Left lobe of liver (tissue), 2 donors: ENCODE measurements at places on chromosomes 4 and X. TPM values are rescaled to one million over a fixed set of nuclear protein-coding genes. Genes with fewer than 3 reads are reported as not detected.
A peak's percentile ranks its signal among the peaks of the same experiment; 100 is the strongest.

- DNase-seq, result no peak
These were observed 21.5 kb downstream of the FRMPD4 start for GRCh38 chrX:12159799-12160198.

GRCh38 chr4:17288151-17288550 lies 223.7 kb downstream of the QDPR start:
- DNase-seq, result no peak

- DNase-seq, result no peak
These were observed 526.7 kb upstream of the FRG1 start for GRCh38 chr4:189414021-189414420.

DNA sequence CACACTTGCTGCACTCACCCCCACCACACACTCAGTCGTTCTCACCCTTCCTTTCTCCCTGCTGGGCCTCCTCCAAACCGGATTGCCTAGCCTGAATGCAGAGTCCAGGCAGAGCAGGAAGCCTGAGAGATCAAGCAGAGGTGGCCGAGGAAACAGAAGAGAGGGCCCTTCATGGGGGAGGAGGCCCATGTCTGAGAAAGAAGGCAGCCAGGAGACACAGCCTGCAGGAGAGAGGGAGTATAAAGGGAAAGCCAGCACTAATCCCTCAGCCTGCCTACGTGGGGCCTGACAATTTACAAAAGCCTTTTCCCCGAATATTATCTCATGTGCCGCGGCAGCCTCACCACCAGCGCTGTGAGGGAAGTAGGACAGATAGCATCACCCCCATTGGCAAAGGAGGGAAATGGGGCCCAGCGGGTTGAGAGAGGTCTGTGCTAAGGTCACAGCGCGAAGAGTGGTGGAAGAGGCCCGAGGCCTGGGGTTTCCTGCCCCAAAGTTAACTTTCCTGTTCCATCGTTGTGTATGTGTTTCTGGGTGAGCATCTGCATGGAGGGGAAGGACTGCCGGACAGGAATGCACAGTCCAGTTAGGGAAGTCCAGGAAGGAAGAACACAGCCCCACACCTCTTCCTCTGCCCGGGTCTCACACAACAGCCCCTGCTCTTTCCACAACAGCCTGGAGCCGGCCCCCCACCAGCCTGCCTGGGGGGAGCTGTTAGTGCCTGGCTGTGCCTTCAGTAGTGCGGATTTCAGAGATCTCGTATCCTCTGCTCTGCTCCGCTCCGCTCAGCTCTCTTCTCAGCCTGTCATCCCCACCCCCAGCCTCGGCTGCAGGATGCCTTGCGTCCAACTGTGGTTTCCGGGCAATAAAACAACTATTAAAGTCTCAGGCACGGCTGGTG lies 50.9 kb upstream of the BCOR start:
- DNase-seq, result no peak

DNA sequence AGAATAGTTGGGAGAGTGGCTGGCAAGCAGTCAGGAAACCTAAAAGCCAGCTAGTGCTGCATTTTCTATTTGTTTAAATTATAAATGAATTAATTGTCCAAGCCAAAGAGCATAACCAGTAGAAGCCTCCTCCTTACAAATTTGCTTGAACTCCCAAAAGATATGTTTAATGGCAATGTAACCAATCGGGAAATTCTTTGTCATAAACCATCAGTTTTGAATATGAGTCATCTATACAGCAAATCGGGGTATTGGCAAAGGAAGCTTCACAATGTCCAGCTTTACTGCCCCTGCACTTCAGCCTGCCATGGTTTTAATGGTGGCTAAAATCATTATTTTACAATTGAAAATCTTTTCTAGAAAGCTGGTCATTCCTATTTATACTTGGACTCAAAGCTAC lies 216.6 kb downstream of the SHROOM3 start:
- DNase-seq, result no peak

DNA sequence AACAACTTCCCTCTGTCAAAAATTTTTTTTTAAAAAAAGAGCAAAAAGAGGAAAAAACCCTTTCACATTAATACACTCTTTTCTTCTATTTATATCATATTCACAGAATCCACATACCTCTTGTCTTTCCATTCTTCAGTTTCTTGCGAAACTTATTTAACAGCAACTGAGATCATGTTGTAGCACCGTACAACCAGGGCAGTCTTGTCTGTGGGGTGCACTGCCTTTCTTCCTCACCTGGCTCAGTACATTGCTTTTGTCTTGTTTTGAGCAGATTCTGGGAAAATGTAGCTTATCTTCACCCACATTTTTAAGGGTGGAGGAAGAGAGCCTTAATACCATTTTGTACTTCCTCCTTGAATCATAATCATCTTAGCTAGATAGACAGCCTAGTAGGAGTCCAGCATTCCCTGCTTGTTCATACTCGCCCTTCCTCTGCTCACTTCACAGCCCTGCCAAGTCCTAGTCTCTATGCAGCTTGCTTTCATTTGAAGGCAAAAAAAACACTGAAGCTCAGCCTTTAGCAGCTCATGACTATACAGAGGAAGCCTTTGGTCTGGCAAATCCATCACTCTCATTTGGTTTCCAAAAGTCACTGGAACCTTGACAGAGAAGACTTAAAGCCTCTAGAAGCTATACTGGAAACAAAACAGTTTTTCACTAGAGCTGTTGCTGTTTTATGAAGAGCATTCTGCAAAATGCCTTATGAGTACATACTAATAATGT lies 140.6 kb upstream of the BANK1 start:
- DNase-seq, result no peak

DNA sequence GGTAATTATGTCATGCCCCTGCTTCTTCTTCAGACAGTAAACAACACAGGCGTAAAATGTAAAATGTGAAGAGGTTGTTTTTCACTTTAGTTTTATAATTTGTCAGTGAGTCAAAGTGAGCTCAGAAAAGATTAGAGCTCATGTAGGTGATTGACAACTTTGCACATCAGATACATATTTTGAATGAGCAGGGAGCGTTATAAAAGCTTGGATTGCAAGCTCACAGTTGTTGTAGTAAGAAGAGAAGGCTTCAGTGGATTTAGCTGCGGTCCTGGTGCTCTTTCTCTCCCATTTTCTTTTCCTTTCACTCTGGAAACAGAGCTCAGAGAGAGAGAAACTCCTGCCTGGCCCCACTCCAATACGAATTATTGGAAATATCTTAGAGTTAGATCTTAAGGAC lies 26.4 kb downstream of the MTMR1 start:
- DNase-seq, result no peak

- no peak for DNase-seq
These were observed 180.9 kb upstream of the AADAT start for GRCh38 chr4:170270628-170271027.

DNA sequence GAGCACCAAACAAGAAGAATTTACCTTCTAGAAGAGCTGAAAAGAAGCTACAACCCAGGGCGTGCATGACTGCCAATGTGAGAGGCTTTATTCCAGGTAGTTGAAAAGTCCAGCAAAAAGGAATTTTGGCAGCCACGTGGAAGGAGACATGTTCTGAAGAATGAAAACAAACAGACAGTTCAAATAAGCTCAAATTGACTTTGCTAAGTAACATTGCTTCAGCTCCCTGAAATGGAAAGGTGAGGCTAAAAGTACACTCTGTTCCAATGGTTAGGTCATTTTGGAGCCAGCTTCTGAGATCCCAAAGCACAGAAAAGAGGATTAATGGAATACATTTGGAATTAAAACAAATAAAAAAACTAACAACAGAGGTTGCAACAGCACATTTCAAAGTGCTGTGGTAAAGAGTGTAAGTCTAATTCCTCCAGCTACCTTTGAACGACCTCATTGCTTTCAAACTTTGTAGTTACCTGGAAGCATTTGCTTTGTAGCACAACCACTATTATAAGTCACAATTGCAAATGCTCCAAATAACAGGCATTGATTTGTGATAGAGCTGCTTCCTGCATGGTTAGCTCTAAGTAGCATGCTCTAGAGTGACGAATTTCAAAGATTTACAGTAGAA lies 405.3 kb upstream of the EDA2R start:
- peak; percentile 67 for DNase-seq

DNA sequence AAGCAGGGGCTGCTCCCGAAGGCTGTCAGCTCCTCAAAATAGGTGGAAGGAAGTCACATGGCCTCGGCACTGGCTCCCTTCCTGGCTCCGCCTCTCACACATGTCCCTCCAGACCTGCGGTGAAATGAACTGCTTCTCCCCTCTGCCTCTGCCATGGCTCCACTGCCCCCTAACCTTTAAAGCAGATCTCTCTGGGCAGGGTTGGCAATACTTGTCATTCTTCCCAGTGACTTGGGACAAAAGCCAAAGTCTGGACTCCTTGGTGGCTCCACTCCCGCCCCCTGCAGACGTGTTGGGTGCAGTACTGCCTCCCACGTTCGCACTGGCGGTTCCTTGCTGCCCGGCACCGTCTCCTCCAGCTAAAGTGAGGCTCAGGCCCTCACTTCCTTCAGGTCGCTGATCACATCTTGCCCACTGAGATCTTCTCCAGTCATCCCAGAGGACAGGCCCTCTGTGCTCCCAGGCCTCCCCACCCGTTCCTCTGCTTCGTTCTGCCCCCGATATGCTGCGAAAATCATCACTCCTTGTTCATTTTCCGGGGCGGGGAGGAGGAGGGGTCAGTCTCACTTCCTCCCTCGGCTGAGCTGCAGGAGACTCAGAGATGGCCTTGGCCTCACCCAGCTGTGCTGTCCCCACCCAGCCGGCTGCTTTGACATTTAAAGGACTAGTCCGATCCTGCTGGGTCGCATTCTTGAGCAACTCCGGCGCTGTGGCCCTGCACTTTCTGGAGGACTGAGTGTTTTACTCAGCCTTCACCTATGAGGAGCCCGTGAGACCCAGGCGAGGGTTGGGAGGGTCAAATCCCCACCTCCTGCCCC lies 97.4 kb downstream of the PHKA2 start:
- DNase-seq, result peak; percentile 67

GRCh38 chr4:181517491-181517890 lies 725.7 kb upstream of the TENM3 start:
- DNase-seq, result no peak

DNA sequence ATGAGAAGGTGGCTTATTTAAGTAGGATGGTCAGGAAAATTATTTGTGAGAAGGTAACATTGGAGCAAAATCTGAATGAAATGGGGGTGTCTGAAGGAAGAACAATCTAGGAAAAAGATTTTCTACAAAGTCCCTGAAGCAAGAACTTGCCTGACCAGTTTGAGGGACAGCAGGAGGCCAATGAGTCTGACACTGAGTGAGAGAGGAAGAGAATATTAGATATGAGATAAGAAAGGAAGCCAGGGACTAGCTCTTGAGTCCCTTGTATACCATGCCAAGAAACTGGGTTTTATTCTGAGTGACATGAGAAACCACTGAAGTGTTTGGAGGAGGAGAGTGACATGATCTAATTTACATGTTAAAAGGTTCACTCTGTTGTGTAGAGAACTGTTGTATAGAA lies 1478.9 kb downstream of the RPA4 start:
- DNase-seq, result no peak

GRCh38 chrX:146854281-146854680 lies 39.7 kb upstream of the CXorf51A start:
- no peak for DNase-seq

DNA sequence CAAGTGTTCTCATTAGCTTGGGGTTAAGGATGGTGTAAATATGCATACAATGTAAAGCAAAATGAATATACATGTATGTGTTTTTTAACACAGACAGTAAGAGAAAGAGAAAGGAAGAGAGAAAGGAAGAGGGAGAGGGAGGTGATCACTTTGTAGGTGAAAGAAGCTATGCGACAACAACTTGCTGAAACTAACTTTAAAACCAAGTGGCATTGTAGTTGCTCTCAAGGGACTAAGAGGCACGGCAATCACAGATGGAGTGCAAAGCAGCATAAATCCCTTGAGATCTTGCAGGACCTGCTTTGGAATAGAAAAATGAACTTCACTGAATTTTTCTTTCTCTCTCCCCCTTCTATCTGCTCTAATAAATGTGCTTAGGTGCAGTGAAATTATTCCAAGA lies 1665.0 kb upstream of the TENM3 start:
- DNase-seq, result no peak

GRCh38 chrX:38489341-38489740 lies 72.0 kb upstream of the TSPAN7 start:
- DNase-seq, result no peak

DNA sequence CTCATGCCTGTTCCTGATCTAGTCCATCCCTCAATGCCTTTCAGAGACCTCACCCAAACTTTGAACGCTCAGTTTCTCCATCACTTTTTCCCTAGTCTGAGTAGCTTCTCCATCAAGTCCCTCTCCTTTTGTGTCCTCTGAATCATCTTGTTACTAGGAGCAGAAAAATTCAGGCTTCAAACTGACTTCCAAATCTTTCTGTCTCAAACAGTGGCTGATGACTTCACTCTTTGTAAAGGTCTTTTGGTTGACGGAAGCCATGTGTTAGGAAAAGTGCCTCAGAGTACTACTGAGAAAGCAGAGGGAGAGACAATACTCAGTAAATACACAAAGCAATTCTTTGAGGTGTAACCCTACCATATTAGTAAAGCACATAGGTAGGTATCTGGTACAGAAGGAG lies 65.7 kb upstream of the CAMK2D start:
- DNase-seq, result no peak

- no peak for DNase-seq
These were observed 109.0 kb upstream of the ATOH1 start for GRCh38 chr4:93719552-93719951.

GRCh38 chr4:125991398-125991797 lies 676.6 kb downstream of the FAT4 start:
- DNase-seq, result no peak

DNA sequence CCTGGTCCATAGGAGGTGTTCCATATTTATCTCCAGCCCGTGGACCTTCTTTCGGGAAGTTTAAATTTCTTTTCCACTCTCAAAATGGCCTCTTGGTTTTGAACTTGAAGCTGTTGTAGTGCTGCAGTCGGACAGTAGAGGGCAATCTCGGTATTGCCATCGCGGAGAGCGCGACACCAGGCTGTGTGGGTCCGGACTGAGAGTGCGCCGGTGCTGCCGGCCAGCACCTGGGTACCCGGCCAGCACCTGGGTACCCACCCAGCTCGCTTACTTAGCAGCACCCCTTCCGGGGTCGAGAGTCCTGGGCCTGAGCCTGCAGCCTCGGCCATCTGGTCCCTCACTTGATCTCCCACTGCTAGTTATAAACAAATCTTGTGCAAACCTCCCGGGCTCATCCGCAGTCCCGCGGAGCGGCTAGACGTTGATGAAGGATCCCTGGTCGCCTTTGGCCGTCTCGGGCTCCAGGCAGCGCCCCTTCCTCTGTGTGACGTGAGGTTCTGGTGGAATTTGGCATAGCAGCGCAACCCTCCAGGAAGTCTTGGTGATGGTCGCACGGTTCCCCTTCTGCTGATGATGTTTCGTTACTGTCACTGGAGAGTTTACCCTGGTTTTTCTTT lies 18.0 kb downstream of the FAM9A start:
- DNase-seq, result no peak

GRCh38 chr4:124941267-124941666 lies 228.7 kb upstream of the ANKRD50 start:
- DNase-seq, result no peak

Gene ADGRA3
- 73.5 TPM for total RNA-seq

Gene C4orf50
- not detected for total RNA-seq

Gene PCYT1B
- total RNA-seq, result 0.05 TPM

Gene MAGEC3
- not detected for total RNA-seq

Gene ATP6AP2
- 41.0 TPM for total RNA-seq

Gene TAF7L
- 0.08 TPM for total RNA-seq
